Skin of body (tissue), 3 donors: ENCODE measurements at places on chromosomes 7 and 10. TPM values are rescaled to one million over a fixed set of nuclear protein-coding genes. Genes with fewer than 3 reads are reported as not detected.

- no peak for DNase-seq
Measured at GRCh38 chr7:144885478-144885877, 49.6 kb upstream of the TPK1 start.

LRIT1 gene
- not detected for total RNA-seq

DNA sequence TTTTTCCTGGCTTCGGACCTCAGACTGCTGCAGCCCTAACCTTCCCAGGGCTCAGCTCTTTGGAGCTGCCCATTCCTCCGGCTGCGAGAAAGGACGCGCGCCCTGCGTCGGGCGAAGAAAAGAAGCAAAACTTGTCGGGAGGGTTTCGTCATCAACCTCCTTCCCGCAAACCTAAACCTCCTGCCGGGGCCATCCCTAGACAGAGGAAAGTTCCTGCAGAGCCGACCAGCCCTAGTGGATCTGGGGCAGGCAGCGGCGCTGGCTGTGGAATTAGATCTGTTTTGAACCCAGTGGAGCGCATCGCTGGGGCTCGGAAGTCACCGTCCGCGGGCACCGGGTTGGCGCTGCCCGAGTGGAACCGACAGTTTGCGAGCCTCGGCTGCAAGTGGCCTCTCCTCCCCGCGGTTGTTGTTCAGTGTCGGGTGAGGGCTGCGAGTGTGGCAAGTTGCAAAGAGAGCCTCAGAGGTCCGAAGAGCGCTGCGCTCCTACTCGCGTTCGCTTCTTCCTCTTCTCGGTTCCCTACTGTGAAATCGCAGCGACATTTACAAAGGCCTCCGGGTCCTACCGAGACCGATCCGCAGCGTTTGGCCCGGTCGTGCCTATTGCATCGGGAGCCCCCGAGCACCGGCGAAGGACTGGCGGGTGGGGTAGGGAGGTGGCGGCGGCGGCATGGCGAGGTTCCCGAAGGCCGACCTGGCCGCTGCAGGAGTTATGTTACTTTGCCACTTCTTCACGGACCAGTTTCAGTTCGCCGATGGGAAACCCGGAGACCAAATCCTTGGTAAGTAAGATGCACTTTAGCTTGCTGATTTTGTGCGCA lies at the start of gene PLXDC2:
TSS of gene PLXDC2 (plus strand) at position 22 of the 820 bp plus-strand sequence.
- DNase-seq, result peak; percentile 69

- DNase-seq, result no peak
Measured at GRCh38 chr7:28419716-28420115, 7.4 kb downstream of the CREB5 start.

SHLD2 gene
- 37.9 TPM for total RNA-seq

MTERF1 gene
- 8.9 TPM for total RNA-seq

C7orf57 gene
- total RNA-seq, result 0.10 TPM

DNA sequence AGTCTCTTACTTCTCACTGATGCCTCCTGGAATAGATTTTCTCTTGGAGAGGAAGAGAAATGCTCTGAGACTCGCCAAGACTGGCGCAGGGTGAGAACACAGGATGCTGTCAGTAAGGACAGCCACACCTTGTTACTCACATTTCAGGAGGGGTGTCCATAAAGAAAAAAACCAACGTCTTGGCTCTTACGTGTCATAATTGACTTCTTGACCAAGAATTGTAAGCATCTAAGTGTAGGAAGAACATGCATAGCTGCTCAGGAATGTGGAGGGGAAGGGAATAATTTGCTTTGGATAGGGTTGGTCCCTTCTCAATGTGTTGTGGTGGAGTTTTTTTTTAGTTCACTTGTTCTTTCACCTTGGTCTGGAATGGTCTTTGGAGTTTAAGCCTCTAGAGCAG lies 43.8 kb upstream of the ZNF438 start:
- DNase-seq, result peak; percentile 63

PDCD11 gene
- total RNA-seq, result 25.1 TPM

ZNF503 gene
- 5.6 TPM for total RNA-seq

EPHA1 gene
- total RNA-seq, result 16.2 TPM

EBLN1 gene
- total RNA-seq, result not detected

RHBDD2 gene
- total RNA-seq, result 12.0 TPM

GRCh38 chr7:22934473-22935065 lies 79.4 kb downstream of the HYCC1 start:
- DNase-seq, result no peak

DNA sequence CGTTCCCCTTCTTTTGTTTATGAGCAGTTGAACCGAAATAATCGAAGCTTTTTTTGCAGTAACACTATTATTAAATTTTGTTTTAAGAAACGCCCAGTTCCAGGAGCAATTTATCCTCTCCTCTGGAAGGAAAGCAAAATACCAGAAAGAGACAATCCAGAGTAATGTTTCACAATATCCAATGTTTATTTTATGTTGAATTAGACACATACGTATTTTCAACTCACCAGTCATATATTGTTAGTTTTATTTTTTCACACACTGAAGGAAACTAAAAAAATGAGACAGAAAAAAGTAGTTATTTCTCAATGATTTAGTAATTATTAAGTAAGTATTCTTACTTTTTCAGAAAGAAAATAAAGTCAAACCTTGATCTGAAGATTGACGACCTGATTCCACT lies 85.1 kb downstream of the MYOF start:
- no peak for DNase-seq

SEMA3C gene
- 103 TPM for total RNA-seq

DNA sequence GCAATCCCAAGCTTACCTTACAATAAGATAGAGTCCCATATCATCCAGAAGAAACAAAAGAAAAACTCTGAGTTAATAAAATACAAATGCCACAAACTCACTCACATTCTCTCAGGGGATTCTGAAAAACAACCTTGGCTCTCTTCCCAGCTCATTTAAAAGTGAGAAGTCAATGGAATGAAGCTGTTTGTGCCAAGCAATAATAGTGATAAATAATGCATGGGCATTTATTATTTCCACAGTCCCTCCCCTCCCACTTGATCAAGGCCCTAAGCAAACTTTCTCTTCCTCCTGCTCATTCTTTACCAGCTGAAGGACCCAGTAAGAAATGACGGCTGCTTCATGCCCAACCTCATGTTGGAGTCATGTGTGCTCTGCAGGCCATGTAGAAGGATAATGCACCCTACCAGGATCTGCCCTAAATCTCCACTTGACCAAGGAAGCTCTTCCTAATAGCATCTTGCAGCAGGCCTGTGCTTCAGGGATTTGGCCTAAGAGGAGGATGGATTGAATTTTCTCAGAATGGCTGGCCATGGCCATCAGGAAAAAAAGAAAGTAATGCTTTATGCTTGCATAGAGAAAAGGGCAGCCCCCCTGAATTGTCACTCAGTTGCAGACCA lies 451.3 kb downstream of the GPAM start:
- DNase-seq, result no peak

INMT gene
- total RNA-seq, result 5.9 TPM

DNA sequence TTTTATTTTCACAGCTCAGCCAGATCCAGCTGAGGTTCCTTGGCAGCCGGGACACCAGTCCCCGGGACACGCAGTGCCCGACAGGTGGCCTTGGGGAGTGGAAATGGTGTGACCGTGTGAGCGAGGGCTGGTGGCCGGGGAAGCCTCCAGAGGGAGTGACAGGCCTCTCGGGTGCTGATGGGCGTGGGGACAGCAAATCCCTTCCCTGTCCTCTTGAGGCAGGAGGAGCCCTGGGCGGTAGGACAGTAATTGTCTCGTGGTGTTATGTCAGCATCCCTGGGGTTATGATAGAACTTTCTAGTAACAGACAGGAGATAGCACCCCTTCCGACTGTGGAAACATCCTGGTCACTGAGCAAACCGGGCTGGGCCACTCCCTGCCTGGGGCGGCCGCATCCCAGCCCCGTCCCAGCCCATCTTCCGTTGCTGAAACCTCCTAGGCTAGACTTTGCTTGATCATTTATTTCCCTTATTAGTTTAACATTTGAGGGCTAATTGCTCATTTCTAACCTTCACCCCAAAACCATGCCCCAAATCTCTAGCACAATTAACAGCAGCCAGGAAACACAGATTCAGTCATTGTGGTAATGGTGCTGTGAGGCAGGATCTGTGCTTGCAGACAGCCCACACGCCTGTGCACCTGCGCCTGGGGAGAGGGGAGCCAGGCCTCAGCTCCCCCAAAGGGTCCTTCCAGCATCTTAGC lies 63.3 kb downstream of the ELFN1 start:
- no peak for DNase-seq

TLL2 gene
- total RNA-seq, result 0.20 TPM

STEAP1 gene
- total RNA-seq, result 16.3 TPM

DNA sequence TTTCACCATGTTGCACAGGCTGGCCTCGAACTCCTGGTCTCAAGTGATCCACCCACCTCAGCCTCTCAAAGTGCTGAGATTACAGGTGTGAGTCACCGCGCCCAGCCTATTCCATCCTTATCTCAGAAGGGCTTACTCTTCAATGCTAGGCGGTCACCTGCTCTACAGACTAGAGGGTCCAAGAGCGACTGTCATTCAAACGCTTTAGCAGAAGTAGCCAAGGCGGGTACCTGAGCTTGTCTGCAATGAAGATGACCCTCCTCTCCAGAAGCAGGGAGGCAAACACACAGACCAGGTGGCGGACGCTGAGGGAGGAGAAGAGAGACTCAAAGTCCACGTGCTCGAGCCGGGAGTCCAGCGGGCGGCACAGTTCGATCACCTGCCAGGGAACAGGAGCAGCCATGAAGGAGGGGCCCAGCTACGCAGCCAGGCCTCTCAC lies 65.1 kb upstream of the MKRN1 start:
- DNase-seq, result no peak

DNA sequence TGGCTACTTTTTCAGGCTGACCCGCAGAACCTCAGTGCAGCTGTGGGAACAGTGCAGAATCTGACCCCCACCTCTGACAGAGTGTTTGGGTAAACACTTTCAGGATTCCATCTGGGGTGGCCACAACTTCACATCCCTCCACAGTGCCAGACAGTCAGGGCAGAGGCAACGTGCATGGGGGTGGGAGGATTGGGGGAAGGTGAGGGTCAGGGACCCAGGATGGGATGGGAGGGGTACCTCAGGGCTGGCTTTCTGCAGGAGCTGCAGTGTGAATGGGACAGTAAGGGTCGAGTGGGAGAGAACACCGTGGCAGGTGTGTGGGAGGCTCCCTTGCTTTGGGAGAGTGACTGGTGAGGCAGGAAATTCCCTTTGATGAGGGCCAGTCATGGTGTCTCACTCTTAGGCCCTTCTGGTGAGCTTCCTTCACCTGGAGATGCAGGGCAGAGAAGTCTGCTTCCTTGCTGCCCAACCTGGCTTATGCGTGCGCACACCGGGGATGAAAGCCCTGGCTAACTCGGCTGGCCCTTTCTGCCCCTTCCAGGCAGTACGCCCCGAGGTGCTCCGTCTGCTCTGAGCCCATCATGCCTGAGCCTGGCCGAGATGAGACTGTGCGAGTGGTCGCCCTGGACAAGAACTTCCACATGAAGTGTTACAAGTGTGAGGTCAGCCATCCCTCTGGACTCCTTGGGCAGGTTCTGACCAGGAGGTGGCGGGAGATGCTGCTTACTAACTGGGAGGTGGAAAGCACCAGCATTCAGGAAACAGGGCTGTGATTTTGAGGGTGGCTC lies 8.4 kb downstream of the ZYX start:
- no peak for DNase-seq

GRCh38 chr7:4270268-4270667 lies 411.8 kb upstream of the FOXK1 start:
- DNase-seq, result no peak

PEX1 gene
- total RNA-seq, result 29.0 TPM

GRCh38 chr10:4501306-4501705 lies 324.7 kb upstream of the AKR1E2 start:
- DNase-seq, result no peak

HOXA9 gene
- 9.6 TPM for total RNA-seq

DGKB gene
- total RNA-seq, result 2.9 TPM

DNA sequence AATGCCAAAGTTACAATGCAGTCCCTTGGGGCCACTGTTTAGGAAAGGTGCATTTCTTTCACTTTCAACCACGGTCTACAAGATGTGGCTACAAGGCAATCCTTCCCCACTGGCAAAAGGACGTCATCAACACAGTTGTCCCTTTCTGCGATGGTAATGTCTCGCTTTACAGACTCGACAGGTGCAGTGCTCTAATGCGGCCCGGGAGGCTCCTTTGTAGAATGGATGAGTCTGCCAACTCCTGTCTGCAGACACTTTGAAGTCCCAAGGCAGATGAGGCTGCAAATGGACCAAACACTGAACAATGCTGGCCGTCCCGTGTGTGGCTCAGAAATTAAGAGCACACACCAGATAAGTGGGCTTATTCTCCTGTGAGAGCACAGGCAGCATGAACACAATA lies 133.7 kb downstream of the PIP4K2A start:
- no peak for DNase-seq

DNA sequence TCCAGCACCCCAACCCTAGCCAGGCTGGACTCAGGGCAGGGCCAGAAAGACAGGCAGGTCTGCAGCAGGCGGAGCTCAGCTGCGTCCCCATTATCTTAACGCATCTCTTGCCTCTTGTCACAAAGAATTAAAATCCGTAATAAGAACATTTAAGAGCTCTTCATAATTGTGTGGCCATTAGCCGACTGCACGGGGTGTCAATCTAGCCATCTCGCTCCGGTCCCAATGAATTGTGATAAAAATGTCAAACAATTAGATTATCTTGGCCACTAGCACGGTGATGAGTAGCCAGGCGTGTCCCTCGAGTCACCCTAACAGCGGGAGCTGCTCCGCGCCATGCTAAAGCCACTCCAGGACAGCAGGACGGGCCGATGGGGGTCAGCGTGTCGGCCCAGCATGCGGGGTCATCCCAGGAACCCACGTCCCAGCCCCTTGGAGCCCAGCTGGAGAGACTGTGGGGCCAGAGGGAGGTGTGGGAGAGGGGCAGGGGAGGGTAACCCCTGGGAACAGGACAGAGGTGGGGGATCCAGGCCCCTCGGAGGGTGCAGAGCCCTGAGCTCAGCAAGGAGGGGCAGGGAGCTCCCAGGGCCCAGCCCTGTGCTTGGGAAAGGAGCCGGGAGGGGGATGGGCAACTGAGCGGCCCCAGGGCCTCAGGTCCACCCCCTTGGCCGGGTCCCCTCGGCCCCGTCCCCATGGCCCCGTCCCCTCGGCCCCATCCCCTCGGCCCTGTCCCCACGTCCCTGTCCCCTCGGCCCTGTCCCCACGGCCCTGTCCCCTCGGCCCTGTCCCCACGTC lies 17.7 kb upstream of the NKX6-2 start:
- DNase-seq, result no peak

GRCh38 chr7:143256325-143256724 lies 6.9 kb upstream of the GSTK1 start:
- no peak for DNase-seq

MMP21 gene
- total RNA-seq, result 0.20 TPM

TMEM140 gene
- total RNA-seq, result 5.4 TPM

HTR7 gene
- 0.30 TPM for total RNA-seq

DNA sequence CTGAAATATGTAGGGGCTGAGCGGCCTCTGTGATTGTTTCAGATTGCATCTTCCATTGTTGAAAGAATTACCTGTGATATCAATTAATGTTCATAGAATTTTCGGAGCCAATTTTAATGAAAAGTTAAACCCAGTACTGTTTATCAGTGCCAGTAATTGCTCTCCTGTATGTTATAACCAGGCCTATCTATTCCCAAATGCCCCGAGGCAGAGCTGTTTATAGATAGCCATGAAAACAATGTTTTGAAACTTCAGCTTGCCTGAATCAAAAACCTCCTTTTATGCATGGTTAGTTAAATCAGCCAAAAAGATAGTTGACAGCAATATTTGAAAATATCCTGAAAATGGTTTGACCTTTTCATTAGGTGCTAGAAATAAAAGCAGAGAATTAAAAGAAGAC lies 50.1 kb upstream of the HDAC9 start:
- DNase-seq, result no peak

MRLN gene
- total RNA-seq, result 15.7 TPM
